ENCODE measurements at places on chromosomes 1 and 21.

GRCh38 chr1:177122461-177123251 is 41.9 kb downstream of the ASTN1 start:
- DNase-seq = no peak

DNA sequence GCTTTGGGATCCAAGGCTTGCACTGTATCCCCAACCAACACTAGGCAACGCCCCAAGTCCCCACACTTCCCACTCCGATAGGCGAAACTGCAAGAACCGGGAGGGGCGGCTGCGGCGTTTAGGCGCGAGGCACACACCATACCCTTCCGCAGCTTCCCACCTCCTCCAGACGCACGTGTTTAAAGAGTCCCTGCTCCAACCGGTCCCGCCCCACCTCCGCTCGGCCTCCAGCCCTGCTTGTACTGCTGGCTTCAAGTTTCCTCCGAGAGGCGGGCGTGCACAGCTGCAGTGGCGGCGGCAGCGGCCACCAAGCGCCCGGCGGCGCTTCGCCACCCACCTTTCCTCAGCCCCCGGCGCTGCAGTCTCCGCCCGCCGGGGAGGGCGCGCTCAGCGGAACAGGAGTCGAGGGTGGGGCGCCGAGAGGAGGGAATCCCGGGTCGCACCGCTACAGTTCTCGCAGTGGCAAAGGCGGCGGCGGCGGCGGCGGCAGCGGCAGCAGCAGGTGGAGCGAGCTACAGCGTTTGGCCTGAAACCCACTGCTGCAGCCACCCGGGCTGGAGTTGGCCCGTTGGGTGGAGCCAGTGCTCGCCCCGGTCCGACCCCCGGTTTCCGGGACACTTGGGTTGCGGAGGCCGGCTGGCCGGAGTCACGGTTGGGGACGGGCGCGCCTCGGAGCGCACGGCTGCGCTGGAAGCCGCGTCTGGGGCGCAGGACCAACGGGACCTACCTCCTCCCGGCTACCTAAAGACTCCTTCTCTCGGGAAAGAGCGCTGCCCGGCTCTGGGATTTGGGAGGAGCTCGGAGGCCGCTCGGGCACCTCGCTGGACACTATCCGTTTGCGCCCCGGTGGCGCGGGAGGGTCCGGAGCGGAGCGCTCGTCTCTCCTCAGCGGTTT is at the start of gene CNIH3:
Gene CNIH3 (plus strand): TSS at position 457 of the 895 bp plus-strand sequence. CDS start 858 bp downstream, outside the sequence.
- no peak for DNase-seq

- no peak for DNase-seq
These were observed 143.5 kb upstream of the COA6 start for GRCh38 chr1:234229581-234230387.

DNA sequence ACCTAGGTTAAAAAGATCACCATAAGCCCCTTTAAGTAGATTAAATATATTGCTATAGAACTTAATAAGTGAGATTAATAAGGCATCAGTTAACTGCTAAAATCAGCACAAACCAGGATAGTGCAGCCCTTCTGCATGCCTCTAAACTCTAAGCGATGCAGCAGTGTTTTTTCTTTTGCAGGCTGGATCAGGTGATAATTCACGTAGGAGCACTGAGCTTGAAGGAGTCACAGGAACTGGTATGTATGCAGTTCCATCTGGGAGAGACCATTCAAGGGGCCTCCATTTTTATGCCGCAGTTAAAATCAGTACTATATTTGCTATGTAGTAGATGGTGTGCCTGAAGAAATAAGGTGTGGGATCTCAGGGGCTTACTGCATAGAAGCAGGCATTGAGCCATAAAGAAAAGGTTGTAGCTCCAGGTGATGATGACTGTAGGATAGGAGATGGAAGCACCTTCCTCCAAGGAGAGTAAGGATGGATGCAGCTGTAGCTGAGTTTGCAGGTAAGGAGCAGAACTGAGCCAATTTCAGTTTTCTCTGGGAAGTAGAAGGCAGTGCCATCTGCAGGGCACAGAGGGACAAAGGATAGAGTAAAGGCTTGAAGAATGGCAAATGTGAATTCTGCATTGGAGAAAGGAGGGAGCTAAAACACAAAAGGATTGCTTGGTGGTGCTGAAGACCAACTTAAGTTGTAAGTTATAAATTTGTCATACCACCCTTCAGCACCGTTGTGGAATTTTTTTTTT is 22.6 kb downstream of the NPL start:
- DNase-seq = no peak

- DNase-seq = no peak
These were observed 18.7 kb downstream of the CEP85 start for GRCh38 chr1:26252718-26253117.

- no peak for DNase-seq
These were observed 411.2 kb upstream of the CAMK1G start for GRCh38 chr1:209172286-209172685.

GRCh38 chr1:112439592-112439991 is 43.6 kb downstream of the CTTNBP2NL start:
- DNase-seq = no peak

GRCh38 chr1:247905910-247906503 is 10.6 kb downstream of the OR2W3 start:
- no peak for DNase-seq

DNA sequence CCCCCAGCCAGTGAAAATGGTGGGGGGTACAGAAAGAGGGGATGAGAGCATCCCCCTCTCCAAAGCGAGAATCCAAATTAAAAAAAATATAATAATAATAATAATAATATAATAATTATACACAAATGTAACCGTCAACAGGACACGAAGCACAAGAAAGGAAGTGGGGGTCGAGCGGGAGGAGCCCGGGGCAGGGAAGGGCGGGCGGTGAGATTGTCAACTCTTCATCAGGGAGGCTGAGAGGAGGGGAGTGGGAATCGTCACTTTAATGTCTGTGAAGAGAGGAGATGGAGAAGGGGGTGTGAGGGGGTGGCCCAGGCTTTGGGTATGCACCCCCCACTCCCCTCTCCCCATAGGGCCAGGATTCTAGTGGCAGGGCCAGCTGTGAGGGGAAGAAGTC is 33.2 kb downstream of the MEF2D start:
- no peak for DNase-seq

- DNase-seq = no peak
These were observed 1.9 kb upstream of the IL24 start for GRCh38 chr1:206895325-206895724.

GRCh38 chr1:218304281-218305039 is 19.4 kb downstream of the RRP15 start:
- no peak for DNase-seq

DNA sequence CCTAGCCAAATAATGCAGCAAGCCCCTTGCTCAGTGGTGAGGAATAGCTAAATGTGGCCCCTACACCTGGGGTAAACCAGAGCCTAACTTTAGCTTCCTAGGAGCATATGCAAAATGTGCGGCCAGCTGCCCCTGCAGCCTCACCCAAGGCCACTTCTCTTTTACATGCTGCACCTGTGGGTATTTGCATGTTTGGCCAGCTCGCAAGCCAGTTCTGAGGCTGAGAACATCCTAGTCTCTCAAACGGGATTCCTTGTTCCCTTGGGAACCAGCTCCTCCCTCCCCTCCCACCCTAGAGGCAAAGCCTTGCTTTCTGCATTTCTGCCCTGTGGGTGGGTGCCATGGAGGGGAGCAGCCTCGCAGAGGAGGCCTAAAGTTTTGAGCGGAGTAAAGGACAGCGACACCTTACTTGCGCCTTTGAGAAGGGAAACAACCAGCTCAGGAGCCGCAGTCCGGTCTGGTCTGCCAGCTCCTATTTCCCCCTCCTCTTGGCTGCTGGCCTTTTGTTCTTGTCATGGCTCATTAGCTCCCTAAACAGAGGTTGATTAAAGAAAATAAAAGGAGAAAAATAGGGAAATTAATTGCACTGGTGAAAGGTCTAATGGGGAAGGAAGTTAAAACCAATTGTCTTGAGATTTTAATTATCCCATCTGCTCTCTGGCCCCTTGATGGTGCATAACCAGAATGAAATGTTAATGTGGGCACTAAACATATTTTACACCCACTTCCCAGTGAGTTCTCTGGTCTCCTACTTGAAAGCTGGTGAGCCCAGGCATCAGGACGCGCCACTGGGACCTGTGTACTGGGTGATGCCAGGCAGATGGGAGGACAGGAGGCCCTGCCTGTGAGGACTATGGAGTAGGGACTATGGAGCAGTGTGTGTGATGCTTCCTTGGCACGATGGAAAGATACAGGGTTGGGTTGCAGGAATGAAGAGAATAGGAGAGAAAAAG is 68.7 kb downstream of the TEX35 start:
- DNase-seq = no peak

- DNase-seq = no peak
These were observed 3.8 kb upstream of the TCEA3 start for GRCh38 chr1:23428136-23428905.

DNA sequence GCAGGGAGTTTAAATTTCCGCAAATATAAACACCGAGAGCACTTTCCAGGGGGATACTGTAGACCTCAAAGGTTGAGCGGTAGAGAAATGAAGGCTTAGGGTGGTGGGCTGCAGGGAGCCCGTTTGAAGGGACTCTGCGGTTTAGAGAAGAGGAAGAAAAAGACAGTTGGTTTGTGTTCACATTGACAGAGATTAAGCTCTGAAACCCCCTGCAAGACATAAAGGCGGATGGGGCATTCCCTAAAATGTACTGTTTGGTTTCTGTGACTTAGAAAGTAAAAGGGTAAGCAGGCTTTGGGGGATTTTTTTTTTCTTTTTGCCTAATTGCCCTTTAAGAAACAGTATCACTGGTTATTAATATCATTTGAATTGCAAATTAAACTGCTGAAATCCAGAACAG is 1.3 kb downstream of the KAZN start:
- peak; percentile 13 for DNase-seq

DNA sequence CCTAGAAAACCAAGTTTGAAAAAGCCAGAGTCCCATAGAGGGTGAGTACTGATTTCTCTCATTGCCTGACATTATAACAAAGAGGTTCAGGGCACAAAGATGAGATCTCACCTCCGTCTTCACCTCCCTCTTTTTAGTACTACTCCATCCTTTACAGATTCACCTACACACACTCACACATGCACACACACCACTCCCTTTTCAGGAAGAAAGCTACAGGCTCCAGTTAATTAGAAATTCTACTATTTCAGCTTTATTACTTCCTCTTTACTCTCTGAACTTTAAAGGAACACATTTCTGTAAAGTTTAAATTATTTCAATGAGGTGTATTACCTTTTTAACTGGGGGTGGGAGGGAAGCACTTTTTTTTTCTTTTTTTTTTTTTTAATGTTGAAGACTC is 59.6 kb upstream of the PRDX6 start:
- no peak for DNase-seq

DNA sequence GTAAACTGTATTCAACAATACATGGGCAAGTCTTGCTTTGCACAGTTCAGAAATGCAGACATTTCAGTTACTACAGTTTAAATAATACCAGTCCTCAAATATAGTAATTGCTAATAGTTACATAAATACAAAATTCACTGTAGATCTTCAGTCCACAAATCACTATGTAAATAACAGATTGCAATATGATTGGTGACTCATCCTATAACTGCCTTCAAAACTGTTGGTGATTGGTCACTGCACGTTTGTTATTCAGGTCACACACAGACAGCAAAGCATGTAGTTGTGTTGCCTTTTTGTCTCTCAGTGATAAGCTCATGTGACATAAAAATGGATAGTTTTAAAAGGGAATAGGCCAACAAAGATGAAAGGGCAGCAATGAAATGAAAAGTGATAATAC is 186.5 kb upstream of the CTTNBP2NL start:
- DNase-seq = no peak

- no peak for DNase-seq
These were observed 122.4 kb downstream of the AKT3 start for GRCh38 chr1:243727503-243728203.

DNA sequence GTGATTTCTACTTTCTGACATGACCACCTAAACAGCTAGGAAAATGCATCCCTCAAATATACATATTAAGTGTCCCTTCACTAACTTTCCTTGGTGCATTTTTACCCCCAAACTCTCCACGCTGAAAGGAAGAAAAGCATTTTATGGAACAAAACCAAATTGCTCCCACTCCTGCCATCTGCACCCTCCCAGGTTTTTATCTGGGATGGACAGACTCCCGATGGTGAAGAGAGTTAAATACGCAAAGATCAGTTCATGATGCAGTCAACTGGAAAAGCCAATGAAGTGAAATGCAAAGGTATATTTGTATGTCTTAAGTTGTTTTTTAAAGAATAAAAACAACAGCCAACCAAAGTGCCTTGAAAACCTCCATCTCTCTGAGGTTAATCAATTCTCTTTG is 2.7 kb downstream of the DSTYK start:
- DNase-seq = no peak

DNA sequence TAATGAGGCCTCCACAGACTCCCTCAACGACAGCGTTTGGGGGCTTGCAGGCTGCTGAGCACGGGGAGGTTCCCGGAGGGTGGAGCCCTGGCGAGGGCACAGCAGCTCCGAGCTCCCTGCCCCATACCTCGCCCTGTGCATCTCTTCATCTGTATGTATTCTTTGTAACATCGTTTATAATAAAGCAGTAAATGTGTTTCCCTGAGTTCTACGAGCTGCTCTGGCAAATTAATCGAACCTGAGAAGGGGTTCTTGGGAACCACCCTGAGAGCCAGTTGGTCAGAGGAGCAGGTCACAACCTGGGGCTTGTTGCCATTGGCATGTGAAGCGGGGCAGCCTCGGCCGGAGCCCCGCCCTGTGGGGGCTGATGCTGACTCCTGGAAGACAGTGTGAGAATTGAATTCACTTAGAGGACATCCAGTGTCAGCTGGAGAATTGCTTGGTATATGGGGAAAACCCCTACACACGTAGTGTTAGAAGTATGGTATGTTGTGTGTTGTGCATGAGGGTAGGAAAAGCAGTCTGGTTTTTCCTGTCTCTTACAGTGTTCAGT is 11.5 kb downstream of the SLC37A1 start:
- DNase-seq = no peak

- DNase-seq = no peak
These were observed 41.9 kb downstream of the NGF start for GRCh38 chr1:115295904-115296696.

- no peak for DNase-seq
These were observed 3.6 kb downstream of the CAP1 start for GRCh38 chr1:40044110-40044509.

GRCh38 chr1:34763142-34763781 is 3.7 kb downstream of the GJB4 start:
- DNase-seq = no peak

GRCh38 chr1:63635681-63636080 is 42.5 kb downstream of the PGM1 start:
- no peak for DNase-seq

DNA sequence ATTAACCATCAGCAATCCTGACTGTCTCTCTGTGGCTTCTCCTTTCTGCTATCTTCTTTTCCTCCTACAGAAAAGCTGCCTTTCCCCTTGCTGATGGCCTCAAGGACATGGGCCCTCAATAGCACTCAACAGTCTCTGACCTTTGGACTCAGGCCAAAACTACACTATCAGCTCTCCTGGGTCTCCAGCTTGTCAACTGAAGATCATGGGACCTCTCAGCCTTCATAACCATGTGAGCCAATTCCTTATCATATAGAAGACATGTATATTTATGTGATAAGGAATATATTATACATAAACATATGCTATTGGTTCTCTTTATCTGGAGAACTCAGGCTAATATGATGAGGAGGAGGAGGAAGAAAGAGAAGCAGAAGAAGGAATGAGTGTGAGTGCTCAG is 91.8 kb upstream of the GJB5 start:
- no peak for DNase-seq
